Activated T-helper 1 cell treated with anti-CD3 and anti-CD28 coated beads, Interleukin-12 subunit alpha, Interleukin-12 subunit beta, Interleukin-2, Interleukin-4 antibody, amounts not matched to agents 30 ng/mL and 10 ng/mL and 1 ng/mL, durations not matched to agents 14 hours and 24 hours and 36 hours (primary cell): ENCODE measurements at places on chromosomes 7 and 10.

- H3K27ac ChIP-seq, result no peak overlapping the region
- H3K4me3 ChIP-seq, result no peak overlapping the region
- peaks cover 39% of the 10 kb centered on the region for H3K4me1 ChIP-seq
- H3K27me3 ChIP-seq, result no peaks in the 10 kb centered on the region
- no peak for DNase-seq
Measured at GRCh38 chr10:3950676-3951275, 165.8 kb upstream of the KLF6 start.

DNA sequence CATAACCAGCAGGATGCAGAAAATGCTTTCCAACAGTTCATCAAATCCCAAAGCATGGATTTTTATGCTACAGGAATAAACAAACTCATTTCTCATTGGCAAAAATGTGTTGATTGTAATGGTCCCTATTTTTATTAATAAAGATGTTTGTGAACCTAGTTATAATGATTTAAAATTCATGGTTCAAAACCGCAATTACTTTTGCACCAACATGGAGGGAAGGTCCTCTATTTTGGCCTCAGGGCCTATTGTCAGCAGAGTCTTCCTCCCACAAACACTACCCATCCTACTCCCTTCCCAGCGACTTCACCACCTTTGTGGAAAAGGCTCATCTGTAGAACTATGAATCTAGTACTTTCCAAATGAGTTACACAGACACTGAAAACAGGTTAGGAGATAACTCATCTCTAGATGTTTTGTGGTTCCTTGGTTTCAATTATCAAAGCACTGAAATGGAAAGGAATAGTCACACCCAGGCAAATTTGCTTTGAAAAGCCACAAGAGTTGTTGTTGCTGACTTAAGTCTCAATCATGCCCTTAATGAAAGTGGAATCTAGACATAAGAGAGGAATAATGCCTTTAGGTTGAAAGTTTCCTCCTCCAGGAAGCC is 59.4 kb upstream of the FRMD4A start:
- H3K4me1 ChIP-seq, result peaks cover 33% of the 10 kb centered on the region
- H3K4me3 ChIP-seq, result no peak overlapping the region
- no peaks in the 10 kb centered on the region for H3K36me3 ChIP-seq
- peaks cover 43% of the 10 kb centered on the region for H3K27me3 ChIP-seq
- DNase-seq, result peak; percentile 14

- no peak for DNase-seq
- H3K4me3 ChIP-seq, result peak overlapping the region; percentile 97
- H3K27ac ChIP-seq, result no peak overlapping the region
Measured at GRCh38 chr7:56053379-56053778, 1.8 kb downstream of the CCT6A start.

- peaks cover 39% of the 10 kb centered on the region for H3K4me1 ChIP-seq
- H3K4me3 ChIP-seq, result no peak overlapping the region
- H3K27ac ChIP-seq, result no peak overlapping the region
- no peak for DNase-seq
Measured at GRCh38 chr10:50469288-50469687, 154.5 kb downstream of the SGMS1 start.

DNA sequence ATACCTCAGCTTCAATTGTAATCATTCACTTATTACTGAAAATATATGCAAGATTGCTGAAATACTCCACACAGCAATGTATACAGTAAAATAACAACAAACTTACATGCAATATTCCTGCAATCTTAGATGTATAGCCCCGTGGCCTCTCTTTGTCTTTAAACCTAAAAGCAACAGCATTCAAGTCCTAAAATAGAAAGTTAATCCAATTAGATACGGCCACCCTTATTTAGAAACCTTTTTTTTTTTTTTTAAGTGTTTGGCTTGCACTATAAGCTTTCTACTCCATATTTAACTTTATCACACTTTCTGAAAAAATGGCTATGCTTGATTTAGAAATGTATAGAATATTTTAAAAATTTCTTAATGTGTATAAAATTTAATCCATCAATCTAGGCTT is 67.6 kb downstream of the IDE start:
- H3K4me3 ChIP-seq, result no peak overlapping the region
- H3K27me3 ChIP-seq, result no peaks in the 10 kb centered on the region
- no peak overlapping the region for H3K27ac ChIP-seq
- peaks cover 23% of the 10 kb centered on the region for H3K36me3 ChIP-seq
- no peaks in the 10 kb centered on the region for H3K4me1 ChIP-seq

- DNase-seq, result no peak
- peaks cover 69% of the 10 kb centered on the region for H3K27me3 ChIP-seq
- H3K36me3 ChIP-seq, result peaks cover 3% of the 10 kb centered on the region
Measured at GRCh38 chr10:26221541-26221940, 5.0 kb downstream of the GAD2 start.

DNA sequence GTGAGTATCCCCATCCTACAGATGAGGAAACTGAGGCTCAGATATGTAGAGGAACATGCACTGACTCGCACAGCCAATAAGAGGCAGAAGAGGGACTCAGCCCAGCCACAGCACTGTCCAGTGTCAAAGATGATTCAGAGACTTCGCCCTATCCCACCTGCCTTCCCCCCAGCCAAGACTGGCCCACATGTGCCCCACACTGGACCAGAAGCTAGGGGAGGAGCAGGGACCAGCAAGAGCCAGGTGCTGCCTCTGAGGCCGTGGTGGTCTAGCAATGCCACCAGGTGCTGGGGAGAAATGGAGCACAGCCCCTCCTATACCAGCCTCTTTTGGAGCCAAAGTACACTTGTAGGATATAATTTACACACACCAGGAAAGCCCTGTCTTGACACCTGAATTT is 22.3 kb downstream of the GRID1 start:
- H3K36me3 ChIP-seq, result no peaks in the 10 kb centered on the region
- H3K4me3 ChIP-seq, result no peak overlapping the region
- no peak for DNase-seq
- peaks cover 2% of the 10 kb centered on the region for H3K27me3 ChIP-seq

GRCh38 chr10:113061054-113061430 is 111.0 kb downstream of the TCF7L2 start:
- H3K27me3 ChIP-seq, result peaks cover 4% of the 10 kb centered on the region
- DNase-seq, result no peak
- H3K27ac ChIP-seq, result no peak overlapping the region

- no peaks in the 10 kb centered on the region for H3K27me3 ChIP-seq
- H3K27ac ChIP-seq, result no peak overlapping the region
- no peaks in the 10 kb centered on the region for H3K36me3 ChIP-seq
- DNase-seq, result no peak
- no peak overlapping the region for H3K4me3 ChIP-seq
Measured at GRCh38 chr7:80307227-80307856, 172.7 kb downstream of the GNAI1 start.
